ENCODE measurements at places on chromosomes 2 and 18. TPM values are rescaled to one million over a fixed set of nuclear protein-coding genes. Genes with fewer than 3 reads are reported as not detected.

Gene WNT6
- total RNA-seq = 0.23 TPM

Gene C2orf81
- total RNA-seq = 0.92 TPM

Gene UGT1A8
- total RNA-seq = not detected

Gene ST8SIA5
- total RNA-seq = 7.8 TPM

Gene MEP1B
- total RNA-seq = 0.23 TPM

Gene MDH1B
- 13.4 TPM for total RNA-seq

Gene CTAGE1
- total RNA-seq = not detected

Gene B3GNT7
- 9.0 TPM for total RNA-seq

Gene GALNT1
- 82.8 TPM for total RNA-seq

Gene ZNF2
- total RNA-seq = 8.8 TPM

Gene OSBPL1A
- total RNA-seq = 42.0 TPM

Gene OTOS
- not detected for total RNA-seq

Gene C2orf78
- not detected for total RNA-seq

Gene UGT1A4
- total RNA-seq = not detected

Gene LRP1B
- 78.0 TPM for total RNA-seq
